MV-4-11 (cell line): ENCODE measurements at places on chromosomes 7 and 10.

GRCh38 chr10:14306190-14306589, 24.5 kb downstream of the FRMD4A start:
- peak; percentile 74 for DNase-seq

GRCh38 chr7:146690987-146691386, 574.4 kb downstream of the CNTNAP2 start:
- no peak for DNase-seq

DNA sequence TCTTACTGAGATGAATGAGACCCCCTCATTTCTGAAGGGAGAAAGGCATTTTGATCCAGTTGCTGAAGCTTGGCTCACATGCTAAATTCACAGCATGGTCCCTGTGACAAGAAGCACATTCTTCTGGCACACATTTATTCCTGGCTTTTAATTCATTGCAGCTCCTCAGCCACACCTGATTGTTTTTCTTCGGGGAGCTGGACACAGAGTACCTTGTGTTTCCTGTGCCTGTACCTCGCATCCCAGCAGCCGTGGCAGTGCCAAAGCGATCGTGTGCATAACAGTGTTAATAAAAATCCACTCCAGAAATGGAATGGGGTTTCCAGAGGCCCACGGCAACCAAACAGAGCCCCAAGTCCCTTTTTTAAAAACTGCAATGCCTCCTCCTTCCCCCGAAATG, 615.3 kb upstream of the MGMT start:
- no peak for DNase-seq

- DNase-seq = no peak
Measured at GRCh38 chr10:50152792-50153272, 85.1 kb downstream of the WASHC2A start.

DNA sequence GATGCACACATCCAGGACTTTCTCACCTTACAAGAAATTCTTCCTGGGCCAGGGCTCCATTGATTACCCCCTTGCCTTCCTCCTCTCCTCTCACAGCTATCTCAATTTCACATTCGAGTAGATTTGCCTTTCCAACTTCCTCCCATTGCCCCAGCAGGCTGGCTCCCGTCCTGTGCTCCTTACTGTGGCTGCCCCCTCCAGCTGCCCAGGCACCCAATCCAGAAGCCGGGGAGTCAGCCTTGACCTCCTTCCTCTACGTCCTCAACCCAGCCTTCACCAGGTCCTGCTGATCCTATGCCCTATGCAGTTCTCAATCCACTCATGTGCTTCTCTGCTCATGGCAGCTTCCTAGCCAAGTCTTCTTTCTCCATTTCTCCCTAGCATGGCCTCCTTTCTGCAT, 85.7 kb upstream of the GPR26 start:
- DNase-seq = no peak

DNA sequence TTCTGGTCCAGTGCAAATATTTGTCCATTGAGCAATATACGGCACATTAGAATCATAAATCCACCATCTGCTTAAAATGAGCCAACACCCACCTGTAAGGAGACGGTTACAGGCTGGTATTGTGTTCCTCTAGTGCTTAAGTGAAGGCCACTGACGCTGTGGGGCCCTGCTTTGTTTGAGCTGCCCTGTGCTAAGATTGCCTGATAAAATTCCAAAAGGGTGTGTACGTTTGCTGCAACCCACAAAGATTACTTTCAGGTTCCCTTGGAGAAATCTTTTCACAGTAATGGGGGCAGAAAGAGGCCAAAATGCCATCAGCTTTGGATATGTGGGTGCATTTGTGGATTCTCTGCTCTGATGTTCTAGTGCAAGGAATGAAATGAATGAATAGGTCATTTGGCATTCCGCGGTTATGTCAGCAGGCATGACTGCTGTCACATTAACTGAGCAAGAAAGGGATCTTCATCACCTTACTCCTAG, 34.4 kb downstream of the AGR3 start:
- no peak for DNase-seq

DNA sequence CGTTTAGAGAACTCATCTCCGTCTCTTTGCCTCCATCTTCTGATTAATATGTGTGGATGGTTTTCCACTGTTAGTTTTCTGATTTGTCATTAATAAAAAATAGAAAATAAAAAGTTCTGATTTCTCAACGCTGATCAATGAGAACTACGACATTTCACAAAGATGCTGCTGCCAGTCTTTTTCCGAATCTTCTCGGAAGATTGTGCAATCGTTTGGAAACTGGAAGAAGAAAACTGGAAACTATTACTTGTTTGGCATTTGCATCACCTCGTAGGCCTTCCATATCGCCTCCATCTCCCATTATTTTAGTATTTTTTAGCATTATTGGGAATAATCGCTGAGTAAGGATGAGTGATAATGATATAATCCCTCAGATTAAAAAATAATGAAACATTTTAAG, 123.2 kb upstream of the KLF6 start:
- no peak for DNase-seq

DNA sequence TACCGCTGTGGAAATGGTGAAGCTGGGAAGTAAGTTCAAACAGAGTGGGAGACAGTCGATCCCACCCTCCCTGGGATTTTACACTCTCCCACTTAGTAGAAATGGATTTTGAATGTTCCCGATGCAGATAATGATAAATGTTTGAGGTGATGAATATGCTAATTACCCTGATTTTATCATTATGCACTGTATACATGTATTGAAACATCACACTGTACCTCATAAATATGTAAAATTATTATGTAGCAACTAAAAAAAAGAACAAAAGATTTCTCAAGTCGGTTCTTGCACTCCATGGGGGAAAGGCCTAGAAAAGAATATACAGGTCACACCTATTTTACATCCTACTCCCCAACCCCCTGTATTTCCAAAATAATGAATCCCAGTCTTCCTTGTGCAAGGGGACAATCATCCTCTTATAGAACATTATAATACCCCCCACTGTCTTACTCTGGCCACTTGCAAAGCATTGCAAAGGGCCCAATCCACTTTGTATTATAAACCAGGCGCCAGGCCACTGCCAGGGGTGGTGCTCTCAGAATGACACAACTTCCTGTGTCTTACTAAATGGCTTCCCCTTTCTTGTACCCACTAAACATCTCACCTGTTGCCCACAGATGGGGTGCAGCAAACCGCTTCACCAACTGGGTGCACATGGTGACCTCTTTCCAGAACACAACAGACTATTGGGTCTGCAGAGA, 20.6 kb upstream of the OR2AE1 start:
- DNase-seq = peak; percentile 26

DNA sequence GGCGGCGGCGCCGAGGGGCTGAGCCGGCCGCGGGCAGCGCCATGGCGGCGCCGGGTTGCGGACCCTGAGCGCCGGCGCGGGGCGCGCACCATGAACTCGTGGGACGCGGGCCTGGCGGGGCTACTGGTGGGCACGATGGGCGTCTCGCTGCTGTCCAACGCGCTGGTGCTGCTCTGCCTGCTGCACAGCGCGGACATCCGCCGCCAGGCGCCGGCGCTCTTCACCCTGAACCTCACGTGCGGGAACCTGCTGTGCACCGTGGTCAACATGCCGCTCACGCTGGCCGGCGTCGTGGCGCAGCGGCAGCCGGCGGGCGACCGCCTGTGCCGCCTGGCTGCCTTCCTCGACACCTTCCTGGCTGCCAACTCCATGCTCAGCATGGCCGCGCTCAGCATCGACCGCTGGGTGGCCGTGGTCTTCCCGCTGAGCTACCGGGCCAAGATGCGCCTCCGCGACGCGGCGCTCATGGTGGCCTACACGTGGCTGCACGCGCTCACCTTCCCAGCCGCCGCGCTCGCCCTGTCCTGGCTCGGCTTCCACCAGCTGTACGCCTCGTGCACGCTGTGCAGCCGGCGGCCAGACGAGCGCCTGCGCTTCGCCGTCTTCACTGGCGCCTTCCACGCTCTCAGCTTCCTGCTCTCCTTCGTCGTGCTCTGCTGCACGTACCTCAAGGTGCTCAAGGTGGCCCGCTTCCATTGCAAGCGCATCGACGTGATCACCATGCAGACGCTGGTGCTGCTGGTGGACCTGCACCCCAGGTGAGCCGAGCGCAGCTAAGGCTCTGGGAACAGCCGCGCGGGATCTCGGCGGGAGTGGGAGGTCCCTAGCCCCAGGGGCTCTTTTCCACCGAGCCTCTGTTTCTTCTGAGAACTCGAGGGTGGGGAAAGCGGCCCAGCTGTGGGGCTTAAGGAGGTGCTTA, at the start of gene GPR26:
GPR26 (plus strand) TSS at position 38 of the 919 bp plus-strand sequence; CDS start at position 91, 53 bp downstream.
- DNase-seq = no peak
